Large intestine (tissue), 12 donors: ENCODE measurements at places on chromosomes 11 and 22. TPM values are rescaled to one million over a fixed set of nuclear protein-coding genes. Genes with fewer than 3 reads are reported as not detected.

The MUC6 gene
- 0.15 TPM for polyA plus RNA-seq

GRCh38 chr11:86502137-86502642 lies 127.5 kb downstream of the CCDC81 start:
- no peak for DNase-seq

- no peak for DNase-seq
Measured at GRCh38 chr11:33160136-33160535, 1.1 kb downstream of the CSTF3 start.

The SMCO4 gene
- 47.9 TPM for polyA plus RNA-seq

- DNase-seq: no peak
Measured at GRCh38 chr11:121929581-121929980, 186.4 kb downstream of the BLID start.

The SLC5A1 gene
- 166 TPM for polyA plus RNA-seq

The CCDC15 gene
- 2.5 TPM for polyA plus RNA-seq

The SLC25A18 gene
- 0.46 TPM for polyA plus RNA-seq

GRCh38 chr22:24183321-24184031 lies 2.2 kb downstream of the SUSD2 start:
- no peak for DNase-seq

The OR5B12 gene
- polyA plus RNA-seq: 0.03 TPM
